ENCODE measurements at places on chromosomes 7 and 10.

GRCh38 chr10:72414642-72415041 lies 59.9 kb upstream of the DNAJB12 start:
- DNase-seq: no peak

DNA sequence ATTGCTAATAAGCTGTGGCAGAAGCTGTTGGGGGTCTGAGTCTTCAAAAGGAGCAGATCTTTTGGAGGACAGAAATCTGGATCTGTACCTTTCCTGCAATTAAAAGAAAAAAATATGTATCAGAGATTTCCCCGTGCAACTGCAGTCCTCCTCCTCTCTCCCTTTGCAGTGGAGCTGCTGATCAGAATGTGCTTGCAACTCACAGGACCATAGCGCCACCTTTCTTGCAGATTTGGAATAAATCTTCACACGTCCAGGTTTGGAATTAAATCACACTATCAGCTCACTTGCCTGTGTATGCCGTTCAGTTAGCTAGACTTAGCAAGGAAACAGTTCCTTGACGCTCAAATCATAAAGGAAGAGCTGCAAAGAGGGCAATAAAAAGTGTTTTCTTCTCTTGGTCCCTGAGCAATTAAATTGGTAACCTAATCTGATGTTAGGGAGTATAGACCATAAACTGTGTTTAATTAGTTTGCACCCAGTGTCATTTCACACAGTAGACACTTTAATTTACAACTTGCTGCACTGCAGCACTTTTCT lies 77.4 kb downstream of the PON1 start:
- DNase-seq: peak; percentile 60

DNA sequence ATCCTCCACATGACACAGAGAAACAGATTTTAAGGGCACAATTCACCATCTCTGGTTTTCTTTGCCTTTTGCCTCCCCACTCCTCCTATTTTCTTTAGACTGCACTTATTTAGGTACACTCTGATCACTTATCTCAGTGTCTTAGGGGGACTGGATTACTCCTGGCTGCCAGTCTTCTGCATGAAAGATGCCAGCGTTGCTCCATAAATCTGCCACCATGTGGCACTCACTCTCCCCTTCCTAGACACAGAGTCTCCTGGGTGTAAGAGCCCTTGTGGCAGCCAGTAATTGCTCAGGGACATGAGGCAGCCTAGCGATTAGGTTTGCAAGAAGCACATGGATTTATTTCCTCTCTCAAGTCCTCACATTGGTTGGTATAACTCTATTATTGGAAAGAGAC lies 34.5 kb upstream of the RBM20 start:
- DNase-seq: no peak

DNA sequence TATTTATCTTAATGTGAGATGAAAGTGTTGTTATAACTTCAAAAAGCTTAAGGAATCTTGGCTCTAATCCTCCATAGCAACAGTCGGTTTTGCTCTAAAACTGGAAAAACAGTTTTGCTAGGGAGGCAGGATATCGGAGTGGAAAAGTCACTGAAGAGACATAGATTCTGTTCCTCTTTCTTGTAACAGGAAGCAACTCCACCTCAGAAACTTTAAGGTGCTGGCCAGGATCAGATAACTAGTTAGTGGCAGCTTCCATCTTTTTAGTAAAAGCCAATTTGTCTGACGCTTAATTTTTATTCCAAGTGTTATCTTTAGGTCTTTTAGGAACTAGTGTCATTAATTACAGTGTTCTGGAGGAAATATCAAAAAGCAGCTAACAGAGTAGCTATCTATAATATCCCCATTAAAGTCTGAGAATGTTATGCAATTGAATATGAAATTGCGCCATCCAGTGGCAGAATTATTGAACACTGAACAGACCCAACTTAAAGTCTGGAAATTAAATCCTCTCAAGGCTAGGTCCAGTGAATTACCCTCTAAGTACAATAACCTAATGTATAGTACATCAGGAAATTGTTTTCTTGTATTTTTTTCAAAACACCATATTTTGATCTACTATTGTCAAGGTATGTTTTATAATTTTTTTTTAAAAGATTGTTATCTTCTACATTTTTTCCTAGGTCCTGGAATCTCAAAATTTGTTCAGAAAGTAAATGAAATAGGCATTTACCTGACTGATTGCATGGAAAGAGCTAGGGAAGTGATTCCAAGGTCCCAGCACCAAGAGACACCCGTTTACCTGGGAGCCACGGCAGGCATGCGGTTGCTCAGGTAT lies 65.9 kb upstream of the CC2D2B start:
- peak; percentile 54 for DNase-seq

DNA sequence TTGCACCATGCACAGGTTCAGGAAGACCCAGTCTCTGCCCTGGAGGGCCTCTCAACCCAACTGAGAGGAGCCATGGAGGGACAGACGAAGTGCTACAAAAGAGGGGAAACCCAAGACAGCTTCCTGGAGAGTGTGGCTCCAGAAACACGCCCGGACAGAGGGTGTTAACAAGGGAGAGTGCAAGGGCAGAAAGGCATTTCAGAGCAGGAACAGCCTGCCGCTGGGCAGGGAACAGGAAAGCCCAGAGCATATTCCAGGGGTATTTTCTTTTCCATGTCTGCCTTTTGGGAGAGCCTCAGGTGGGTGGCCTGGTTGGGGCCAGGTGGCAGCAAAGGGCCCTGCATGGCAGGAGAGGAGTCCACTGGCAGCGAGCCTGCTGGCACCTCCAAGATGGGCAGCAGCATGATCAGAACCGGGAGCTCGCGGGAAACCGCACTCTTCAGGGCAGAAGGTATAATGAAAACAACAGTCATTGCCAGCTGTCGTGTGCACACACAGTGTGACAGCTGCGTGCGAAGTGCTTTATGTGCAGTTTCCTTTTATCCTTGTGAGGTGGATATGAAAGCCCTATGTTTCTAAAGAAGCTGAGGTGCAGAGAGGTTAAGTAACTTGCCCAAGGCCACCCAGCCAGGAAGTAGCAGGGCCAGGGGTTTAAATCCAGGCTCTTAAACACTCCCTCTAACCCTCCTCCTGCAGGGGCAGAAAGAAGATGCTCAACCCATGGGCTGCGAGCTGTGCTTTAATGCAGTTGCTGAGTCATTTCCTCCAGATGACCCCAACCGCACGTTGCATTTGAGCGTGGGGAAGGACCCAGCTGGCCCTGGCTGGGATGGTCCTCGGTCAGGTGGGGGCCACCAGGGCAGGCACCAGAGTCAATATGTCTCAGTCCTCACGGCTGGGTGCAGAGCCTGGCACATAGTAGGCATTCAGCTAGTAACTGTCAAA lies 128.6 kb downstream of the OAT start:
- DNase-seq: no peak

GRCh38 chr7:130814778-130815335 lies 80.8 kb upstream of the KLF14 start:
- no peak for DNase-seq

- DNase-seq: no peak
Measured at GRCh38 chr7:155731380-155731779, 80.9 kb downstream of the SHH start.

GRCh38 chr7:30594540-30595435 lies at the start of gene GARS1:
TSS of gene GARS1 (plus strand) at chr7:30594878. CDS start at chr7:30594922, 44 bp downstream.
- DNase-seq: peak; percentile 81

- DNase-seq: no peak
Measured at GRCh38 chr7:131371411-131371810, 43.7 kb downstream of the MKLN1 start.

- DNase-seq: no peak
Measured at GRCh38 chr7:134622303-134622995, 24.2 kb upstream of the BPGM start.

DNA sequence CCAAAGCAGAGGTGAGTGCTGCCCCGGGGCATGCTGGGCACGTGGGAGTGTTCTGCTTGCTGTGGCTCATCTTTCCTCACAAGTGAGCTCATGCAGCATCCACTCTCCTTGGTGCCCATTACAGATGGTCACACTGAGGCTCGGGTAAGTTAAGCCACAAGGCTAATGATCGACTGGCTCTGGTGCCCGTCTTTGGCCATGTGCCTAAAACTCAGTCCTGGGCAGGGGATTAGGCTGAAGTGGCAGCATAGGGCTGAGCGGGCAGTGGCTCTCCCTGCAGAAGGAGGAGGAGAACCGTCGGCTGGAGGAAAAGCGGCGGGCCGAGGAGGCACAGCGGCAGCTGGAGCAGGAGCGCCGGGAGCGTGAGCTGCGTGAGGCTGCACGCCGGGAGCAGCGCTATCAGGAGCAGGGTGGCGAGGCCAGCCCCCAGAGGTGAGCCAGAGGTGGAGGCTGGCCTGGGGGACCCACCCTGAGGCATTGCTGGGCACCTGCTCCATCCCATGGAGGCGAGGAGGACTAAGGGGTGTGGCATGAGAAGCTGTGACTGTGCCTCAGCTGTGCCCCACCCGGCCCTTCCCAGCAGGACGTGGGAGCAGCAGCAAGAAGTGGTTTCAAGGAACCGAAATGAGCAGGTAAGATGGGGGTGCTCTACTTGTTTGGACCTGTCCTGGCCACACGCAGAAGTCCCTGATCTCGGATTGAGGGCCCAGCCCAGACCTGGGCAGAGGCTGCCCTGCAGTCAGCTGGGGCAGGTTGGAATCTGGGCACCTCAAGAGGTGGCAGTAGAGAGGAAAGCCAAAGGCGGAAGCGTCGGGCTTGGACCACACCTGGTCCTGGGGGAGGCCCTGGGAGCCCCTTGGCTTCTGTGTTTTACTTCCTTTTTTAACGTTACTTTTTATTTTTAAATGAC lies 7.3 kb downstream of the PGAM2 start:
- DNase-seq: no peak

DNA sequence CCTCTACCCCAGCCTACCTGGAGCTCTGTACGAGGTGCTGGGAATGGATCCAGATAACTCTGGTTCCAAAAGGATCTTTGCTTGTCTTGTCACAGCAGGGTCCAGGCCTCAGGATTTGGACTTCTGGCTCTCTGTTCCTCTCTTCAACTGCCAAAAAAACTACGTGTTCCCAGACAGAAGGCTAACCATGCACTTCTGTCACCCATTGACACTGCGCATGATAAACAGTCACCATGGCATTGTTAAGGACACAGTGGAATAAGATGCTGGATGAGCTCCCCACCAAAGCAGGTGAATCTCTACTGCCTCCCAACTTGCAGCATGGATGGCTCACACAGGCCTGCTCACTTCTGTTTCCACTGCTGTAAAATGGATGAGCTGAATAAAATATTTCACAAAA lies 637.9 kb downstream of the TNS3 start:
- no peak for DNase-seq

DNA sequence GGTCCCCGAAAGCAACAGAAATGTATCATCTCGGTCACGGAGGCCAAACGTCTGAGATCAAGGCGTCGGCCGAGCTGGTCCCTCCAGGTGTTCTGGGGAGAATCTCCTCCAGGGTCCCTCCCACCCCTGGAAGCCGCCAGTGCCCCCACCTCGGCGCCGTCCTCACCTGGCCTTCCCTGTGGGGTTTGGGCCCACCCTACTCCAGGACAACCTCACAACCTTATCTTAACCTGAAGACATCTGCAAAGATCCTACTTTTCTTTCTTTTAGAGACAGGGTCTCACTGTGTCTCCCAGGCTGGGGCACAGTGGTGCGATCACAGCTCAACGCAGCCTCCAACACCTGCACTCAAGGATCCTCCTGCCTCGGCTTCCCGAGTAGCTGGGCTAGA lies 33.4 kb downstream of the ADAP1 start:
- DNase-seq: no peak

DNA sequence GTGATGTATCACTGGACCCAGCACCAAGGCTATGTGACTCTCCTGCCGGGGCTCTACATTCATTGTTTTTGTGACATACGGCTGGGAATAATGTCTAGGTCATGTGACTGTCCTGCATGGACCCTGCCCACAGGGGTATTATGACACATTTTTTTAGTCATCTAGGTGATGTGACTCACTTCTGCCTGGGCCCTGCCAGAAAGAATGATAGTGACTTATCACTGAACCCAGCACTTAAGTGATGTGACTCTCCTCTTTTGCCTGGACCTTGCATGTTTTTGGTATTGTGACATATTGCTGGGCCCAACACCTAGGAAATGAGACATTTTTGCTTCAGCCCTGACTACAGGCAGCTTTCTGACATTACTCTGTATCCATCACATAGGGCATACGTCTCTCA lies 51.1 kb upstream of the ZNF107 start:
- no peak for DNase-seq

DNA sequence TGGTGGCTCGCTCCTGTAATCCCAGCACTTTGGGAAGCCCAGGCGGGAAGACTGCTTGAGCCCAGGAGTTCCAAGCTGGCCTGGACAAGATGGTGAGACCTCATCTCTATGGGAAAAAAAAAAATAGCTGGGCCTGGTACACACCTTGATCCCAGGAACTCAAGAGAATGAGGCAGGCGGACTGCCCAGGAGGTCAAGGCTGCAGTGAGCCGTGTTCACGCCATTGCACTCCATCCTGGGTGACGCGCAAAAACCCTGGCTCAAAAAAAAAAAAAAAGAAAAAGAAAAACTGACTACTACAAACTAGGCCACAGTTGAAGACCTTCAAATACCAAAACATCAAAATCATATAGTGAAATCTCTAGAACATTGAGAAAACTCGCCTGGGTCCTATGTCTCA lies 3.9 kb downstream of the BRAT1 start:
- DNase-seq: no peak

GRCh38 chr7:84425702-84426259 lies 231.2 kb upstream of the SEMA3A start:
- DNase-seq: no peak

- DNase-seq: no peak
Measured at GRCh38 chr10:70660722-70661121, 11.6 kb upstream of the ADAMTS14 start.

- DNase-seq: no peak
Measured at GRCh38 chr7:40658729-40659128, 523.9 kb downstream of the SUGCT start.

GRCh38 chr7:105210721-105211205 lies 178.0 kb downstream of the SRPK2 start:
- no peak for DNase-seq

GRCh38 chr7:8211725-8212096 lies 50.3 kb downstream of the ICA1 start:
- no peak for DNase-seq

- DNase-seq: no peak
Measured at GRCh38 chr10:132626761-132627665, 89.4 kb downstream of the INPP5A start.

- DNase-seq: no peak
Measured at GRCh38 chr7:93860261-93860660, 30.3 kb downstream of the TFPI2 start.

DNA sequence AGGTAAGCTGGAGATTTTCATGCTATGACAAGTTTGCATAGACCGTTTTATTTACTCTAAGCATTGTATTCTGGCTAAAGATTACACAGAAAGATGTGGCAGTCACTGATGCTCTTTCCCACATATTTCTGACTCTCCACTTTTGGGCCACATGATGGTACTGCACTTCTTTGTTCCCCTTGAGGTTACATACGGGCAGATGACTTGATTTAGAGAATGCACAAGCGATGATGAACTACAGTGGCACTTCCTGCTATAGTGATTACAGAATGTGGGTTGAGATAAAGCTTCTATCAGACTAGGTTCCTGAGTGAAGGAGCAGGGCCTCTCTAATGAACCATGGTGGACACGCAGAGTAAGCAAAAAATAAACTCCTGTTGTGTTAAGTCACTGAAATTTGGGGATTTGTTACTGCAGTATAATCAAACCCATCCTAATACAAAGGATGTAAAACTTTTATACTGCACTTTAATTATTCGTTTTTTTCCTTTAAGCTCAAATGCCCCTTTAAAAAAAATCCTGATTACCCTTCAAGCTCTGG lies 177.9 kb downstream of the TAX1BP1 start:
- no peak for DNase-seq

- DNase-seq: no peak
Measured at GRCh38 chr10:4198216-4198615, 413.2 kb upstream of the KLF6 start.

GRCh38 chr10:130036296-130037065 lies 72.4 kb upstream of the EBF3 start:
- DNase-seq: no peak
